Stimulated activated naive CD8-positive, alpha-beta T cell treated with anti-CD3 and anti-CD28 coated beads, Interleukin-15, Interleukin-2, amounts not matched to agents 100 U/mL and 50 U/mL, for 24 hours (primary cell): ENCODE measurements at places on chromosomes 3 and 15.

- DNase-seq, result no peak
These were observed 5.8 kb downstream of the MYO9A start for GRCh38 chr15:72112116-72112515.

- DNase-seq, result no peak
These were observed 240.1 kb upstream of the IGF1R start for GRCh38 chr15:98408231-98408630.

DNA sequence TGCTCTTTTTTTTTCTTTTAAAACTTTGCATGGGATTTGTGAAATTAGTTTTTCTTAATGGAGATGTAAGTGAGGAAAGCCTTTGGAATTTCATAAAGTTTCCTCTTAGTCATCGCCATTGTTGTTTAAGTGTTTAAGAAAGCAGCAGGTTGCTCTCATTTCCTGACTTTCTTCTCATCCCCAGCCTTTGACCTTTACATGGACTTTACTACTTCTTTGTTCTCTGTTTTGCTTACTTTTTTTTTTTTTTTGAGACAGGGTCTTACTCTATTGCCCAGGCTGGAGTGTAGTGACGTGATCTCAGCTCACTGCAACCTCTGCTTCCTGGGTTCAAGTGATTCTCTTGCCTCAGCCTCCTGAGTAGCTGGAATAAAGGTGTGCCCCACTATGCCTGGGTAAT is 38.6 kb downstream of the FBXL2 start:
- DNase-seq, result no peak

DNA sequence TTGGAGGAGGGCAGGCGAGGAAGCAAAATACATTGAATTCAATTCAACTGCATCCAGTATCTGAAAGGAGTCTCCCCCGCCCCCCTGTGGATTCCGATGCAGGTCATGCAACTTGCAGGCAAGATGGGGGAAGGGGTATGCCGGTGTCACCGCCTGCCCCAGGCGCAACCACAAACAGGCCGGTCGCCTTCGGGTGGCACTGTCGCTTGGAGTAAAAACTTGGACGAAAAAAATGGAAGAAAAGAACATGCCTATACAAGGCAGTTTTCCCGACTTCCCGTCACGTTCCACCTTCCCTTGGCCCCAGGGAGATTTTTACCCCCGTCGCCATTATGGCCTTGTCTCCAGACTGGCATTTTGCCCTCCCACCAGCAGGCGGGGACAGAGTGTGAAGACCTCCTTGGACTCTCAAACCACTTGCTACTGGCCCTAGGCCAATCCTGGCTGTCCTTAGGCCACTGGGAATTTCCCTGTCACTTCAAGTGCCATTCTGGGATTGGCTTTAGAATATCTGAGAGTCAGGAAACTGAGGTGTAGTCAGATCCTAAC is 1.6 kb upstream of the NTRK3 start:
- peak; percentile 29 for DNase-seq

DNA sequence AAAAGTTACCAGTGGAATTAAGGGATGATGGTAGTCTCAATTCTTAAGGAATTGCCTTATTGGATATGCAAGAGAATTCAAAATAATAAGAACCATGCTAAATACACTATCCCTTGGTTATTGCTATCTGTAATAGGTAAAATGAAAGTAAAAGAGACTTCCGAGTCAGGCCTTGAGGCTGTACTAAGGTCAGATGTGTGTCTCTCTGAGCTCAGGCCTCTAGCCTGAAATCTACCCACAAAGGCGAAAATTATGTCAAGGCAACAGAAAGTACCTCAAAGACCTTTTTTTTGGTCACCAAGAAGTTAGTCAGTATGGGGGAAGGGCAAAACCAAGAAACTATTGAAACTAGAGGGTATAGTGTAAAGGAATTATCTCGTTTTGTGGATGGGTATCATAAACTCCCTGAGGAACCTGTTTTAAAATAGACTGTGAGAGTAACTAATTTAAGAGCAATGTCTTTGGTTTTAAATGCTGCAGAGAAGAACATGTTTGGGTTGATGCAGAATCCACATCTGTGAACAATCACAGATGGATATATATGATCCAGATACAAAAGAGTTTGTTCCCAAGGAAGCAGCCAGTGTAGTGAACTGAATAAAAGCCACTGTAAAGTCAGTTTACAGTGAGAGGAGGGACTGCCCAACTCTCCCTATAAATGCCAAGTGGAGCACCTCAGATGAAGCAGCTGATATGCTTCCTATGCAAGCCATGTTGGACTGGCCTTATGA is 382.3 kb upstream of the SEMA6D start:
- DNase-seq, result no peak

- no peak for DNase-seq
These were observed 62.4 kb downstream of the CD200 start for GRCh38 chr3:112395181-112395895.

DNA sequence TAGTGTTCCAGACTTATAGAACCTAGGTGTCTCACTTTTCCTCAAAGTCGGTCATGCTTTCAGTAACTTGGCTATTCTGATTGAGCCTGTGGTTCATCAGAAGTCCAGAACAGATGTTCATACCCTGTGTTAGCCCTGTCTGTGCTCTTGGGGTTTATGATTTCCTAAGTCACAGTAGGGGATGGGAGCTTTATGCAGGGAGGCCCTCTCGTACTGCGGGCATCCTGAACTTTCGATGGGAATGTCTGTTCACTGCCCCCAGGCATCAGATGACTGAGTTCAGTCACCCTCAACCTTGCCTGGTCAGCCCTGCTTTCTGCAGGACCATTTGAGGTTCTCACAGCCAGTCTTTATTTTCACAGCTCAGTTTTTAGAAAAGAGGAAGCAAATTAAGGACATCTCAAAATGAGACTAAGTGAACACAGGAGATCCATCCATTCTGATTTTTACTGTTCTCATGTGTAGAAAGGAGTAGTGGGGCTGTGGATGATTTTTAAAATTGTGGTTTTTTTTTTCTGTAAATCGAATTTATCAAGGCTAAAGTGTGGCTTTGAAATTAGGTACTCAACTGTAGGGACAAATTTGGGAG is 71.3 kb downstream of the CMTM8 start:
- no peak for DNase-seq

- DNase-seq, result no peak
These were observed 161.6 kb downstream of the SLC9A9 start for GRCh38 chr3:143686638-143687197.

DNA sequence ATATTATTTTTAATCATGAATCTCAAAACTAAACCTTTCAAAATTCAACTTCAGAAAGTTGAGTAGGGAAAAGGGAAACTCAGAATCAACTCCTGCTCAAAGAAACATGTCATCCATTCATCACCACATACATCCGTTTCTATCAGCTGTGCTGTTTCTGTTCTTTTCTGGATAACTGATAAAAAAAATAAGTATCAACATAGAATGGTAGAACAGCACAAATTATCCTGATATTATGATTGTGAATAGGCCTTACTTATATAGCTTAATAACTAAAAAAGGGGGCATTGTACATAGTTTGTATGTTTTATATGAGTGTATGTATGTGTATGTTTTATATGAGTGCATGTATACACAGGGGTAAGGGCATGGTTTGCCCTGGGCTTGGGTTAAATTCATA is 3.1 kb downstream of the TM4SF1 start:
- DNase-seq, result no peak

DNA sequence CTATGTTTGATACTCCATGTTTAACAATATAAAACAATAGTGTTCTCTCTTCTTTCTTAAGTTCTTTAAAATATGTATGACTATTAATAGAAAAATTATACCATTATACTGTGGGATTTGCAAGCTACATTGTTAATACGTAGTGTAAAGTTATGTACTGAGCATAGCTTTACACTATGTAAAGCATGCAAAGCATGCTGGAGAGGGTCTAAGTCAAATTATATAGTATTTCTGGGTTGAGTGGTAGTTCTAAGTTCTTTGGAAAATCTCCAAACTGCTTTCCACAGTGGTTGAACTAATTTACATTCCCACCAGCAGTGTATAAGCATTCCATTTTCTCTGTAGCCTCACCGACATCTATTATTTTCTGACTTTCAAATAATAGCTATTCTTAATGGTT is 253.0 kb downstream of the RAP2B start:
- DNase-seq, result no peak

GRCh38 chr3:43998370-43998835 is 243.3 kb upstream of the TOPAZ1 start:
- DNase-seq, result peak; percentile 5

- peak; percentile 4 for DNase-seq
These were observed 12.4 kb downstream of the ISG20 start for GRCh38 chr15:88651136-88651732.

GRCh38 chr3:108271626-108272025 is 24.7 kb upstream of the HHLA2 start:
- DNase-seq, result no peak

DNA sequence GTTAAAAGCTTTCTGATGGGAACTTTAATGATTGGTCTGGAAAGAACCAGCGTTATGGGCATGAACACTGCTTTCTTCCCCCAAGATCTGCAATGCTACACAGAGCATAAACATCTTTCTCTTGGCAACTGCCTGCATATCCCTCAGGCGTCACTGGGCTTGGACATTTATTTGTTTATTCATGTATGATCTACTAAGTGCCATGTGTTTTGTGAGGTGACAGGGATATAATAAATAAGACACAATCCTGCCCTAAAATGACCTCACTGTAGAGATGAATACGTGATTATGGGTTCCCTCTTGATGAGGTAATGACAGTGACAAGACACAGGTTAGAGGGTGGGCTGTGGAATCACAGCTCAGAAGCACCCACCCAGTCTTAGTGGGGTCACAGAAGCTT is 485.3 kb downstream of the PDCD6IP start:
- DNase-seq, result no peak

- no peak for DNase-seq
These were observed 43.3 kb downstream of the CCNB2 start for GRCh38 chr15:59148153-59148833.

GRCh38 chr3:107986505-107986904 is 104.3 kb downstream of the CD47 start:
- no peak for DNase-seq

DNA sequence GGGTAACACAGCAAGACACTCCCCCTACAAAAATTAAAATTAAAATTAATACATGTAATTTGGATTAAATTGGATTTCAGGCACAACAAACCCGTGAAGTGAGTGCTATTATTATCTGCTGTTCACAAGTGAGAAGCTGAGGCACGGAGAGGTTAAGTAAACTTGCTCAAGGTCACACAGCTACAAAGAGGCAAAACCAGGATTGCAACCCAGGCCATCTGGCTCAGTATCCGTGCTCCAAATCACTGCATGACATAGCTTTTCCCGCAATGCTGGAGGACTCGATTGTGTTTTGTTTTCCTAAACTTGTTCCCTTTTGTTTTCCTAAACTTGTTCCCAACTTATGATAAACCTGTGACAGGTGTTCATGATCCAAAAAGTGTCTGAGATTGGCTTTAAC is 19.9 kb upstream of the C15orf39 start:
- no peak for DNase-seq
